ENCODE measurements at places on chromosomes 11 and 22. TPM values are rescaled to one million over a fixed set of nuclear protein-coding genes. Genes with fewer than 3 reads are reported as not detected.

The ZC3H7B gene
- total RNA-seq = 88.0 TPM

The GRAP2 gene
- total RNA-seq = 0.67 TPM

The C1QTNF5 gene
- 4.4 TPM for total RNA-seq

- no peak for DNase-seq
- no peaks in the 10 kb centered on the region for H3K36me3 ChIP-seq
- H3K4me1 ChIP-seq = peaks cover 15% of the 10 kb centered on the region
- peak overlapping the region; percentile 45 for H3K27ac ChIP-seq
- no peak overlapping the region for H3K4me3 ChIP-seq
These were observed 71.9 kb downstream of the FBXO7 start for GRCh38 chr22:32546496-32546895.

DNA sequence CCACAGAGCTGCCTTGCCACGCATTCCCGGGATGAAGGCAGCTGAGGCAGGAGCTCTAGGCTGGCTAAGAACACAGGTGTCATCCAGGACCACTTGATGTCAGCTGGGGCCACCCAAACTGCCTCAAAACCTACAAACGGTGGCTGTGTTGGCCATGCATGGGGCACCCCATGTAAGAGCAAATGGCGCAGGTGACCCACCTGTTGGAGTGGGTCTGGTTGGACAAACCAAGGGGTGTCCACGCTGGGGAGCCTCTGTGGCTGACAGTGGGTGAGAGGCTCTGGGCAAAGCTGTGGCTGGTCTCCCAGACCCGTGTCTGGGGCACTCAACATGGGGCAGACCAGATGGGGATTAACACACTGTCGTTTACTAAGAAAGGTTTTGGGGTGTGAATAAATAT, 19.0 kb upstream of the SYT8 start:
- no peak for DNase-seq
- no peak overlapping the region for H3K27ac ChIP-seq
- no peaks in the 10 kb centered on the region for H3K27me3 ChIP-seq
- H3K36me3 ChIP-seq = no peaks in the 10 kb centered on the region
- H3K4me1 ChIP-seq = no peaks in the 10 kb centered on the region

- no peaks in the 10 kb centered on the region for H3K36me3 ChIP-seq
- H3K4me1 ChIP-seq = peaks cover 2% of the 10 kb centered on the region
- H3K4me3 ChIP-seq = peak overlapping the region; percentile 88
- H3K27ac ChIP-seq = peak overlapping the region; percentile 98
These were observed 1.2 kb downstream of the RAB6A start for GRCh38 chr11:73759610-73760134.

GRCh38 chr11:64102005-64102738, 63.7 kb downstream of the MACROD1 start:
- no peak overlapping the region for H3K4me3 ChIP-seq
- H3K27ac ChIP-seq = no peak overlapping the region
- no peaks in the 10 kb centered on the region for H3K27me3 ChIP-seq
- no peak for DNase-seq

DNA sequence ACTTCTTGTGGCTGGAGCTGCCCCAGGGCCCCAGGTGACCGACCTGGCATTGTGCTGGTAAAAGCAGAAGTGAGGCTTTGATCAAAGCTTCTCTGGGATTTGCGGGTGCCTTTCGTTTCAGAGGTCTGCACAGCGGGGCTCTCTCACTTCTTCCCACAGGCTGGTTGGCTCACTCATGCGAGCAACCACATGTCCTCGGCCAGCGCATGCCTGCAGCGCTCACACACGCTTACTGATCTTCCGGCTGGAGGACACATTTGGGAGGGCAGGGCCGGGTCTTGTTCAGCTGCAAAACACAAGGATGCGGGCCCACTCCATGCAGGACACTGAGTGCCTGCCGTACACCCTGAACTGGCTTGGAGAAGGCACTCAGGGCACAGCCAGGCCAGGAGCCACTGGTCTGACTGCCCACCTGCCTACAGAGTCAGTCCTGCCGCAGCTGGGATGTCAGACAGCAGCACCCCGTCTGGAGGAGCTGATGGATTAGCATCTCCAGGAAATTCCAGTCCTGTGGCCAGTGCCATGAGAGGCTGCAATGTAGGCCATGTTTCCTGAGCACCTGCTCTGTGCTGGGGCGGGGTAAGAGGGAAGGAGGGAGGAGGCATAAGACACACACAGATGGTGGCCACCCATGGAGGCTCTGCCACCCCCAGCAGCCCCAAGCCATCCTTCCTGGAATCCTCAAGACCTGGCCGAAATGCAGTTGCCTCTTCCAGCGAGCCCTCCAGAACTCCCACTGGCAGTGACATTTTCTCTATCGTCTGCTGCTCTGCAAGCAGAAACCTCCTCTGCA, 1383.2 kb downstream of the BRD1 start:
- no peak for DNase-seq
- no peaks in the 10 kb centered on the region for H3K27me3 ChIP-seq
- H3K36me3 ChIP-seq = no peaks in the 10 kb centered on the region
- H3K4me3 ChIP-seq = no peak overlapping the region
- H3K4me1 ChIP-seq = no peaks in the 10 kb centered on the region

DNA sequence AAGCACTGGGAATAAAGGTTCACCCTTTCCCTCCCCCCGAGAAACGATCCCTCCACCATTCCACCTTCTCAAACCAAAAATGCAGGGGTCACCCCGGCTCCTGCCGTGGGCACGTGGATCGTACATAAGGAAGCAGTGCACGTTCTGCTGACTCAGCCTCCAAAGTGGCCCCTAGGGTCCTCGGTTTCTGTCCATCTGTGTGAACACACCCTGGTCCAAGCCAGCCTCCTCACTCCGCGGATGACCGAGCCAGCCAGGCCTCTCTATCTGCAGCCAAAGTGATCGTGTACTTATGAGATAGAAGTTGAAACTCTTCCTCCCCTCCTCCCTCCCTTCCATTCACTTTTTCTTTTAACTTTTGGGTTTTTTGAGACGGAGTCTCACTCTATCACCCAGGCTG, 16.2 kb downstream of the C11orf24 start:
- no peaks in the 10 kb centered on the region for H3K36me3 ChIP-seq
- H3K4me1 ChIP-seq = peaks cover 9% of the 10 kb centered on the region
- peak overlapping the region; percentile 73 for H3K27ac ChIP-seq
- no peaks in the 10 kb centered on the region for H3K27me3 ChIP-seq
- no peak for DNase-seq

DNA sequence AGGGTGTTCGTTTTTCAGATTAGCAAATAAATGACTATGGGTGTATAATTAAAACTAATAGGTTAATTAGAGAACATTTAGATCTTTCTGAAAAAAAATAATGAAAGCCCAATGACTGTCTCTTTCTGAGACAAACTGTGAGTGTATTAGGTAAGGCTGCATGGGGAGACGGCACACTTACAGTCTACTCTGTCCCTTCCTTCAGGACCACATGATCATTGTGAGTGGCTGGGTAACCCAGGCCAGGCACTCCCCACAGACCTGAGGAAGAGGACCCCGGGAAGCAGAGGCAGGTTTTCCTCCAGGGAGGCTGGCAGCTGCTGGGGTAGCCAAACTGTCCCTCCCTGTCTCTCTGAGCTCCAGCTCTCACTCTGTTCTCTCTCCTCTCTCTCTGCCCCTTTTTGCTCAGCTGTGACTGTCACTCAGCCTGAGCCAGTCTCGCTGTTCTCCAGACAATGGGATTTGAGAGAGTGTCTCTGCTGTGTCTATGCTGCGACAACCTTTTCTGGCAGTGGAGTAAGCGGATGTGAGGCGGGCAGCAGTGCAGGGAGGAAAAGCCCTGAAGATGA, 83.1 kb upstream of the NCAM1 start:
- H3K27me3 ChIP-seq = no peaks in the 10 kb centered on the region
- H3K4me1 ChIP-seq = peaks cover 6% of the 10 kb centered on the region
- H3K36me3 ChIP-seq = no peaks in the 10 kb centered on the region
- no peak for DNase-seq
- no peak overlapping the region for H3K27ac ChIP-seq
- no peak overlapping the region for H3K4me3 ChIP-seq

DNA sequence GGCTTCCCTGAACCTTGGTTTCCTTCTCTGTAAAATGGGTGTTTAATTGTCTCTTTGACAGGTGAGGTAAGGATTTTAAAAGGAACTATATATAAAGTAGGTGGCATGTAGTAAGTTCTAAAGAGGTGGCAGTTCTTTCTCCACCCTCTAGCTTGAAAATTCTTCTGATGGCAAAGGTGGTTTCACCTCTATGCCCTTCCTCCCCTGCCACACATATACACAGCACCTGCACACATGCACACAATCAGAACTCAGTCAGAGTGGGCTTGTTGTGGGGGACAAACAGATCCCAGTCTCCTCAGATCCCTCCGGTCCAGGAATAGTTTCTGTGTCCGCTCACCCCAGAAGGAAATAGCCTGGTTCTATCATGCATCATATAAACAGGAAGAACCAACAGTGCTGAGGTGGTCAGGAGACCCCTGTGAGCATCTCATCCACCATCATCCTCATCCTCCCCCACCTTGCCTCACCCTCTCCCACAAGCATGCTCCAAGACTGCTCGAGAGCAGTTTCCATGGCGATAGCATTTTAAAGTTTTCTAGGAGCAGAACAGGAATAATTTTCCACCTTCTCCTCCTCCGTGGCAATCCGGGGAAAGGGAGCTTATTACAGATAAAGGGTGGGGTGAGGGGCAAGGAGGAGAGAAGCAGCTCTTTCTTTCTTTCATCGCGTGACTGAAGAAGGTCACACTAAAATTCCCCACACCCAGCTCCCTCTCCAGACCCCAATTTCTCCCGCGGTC, 123.6 kb downstream of the CHST1 start:
- no peak overlapping the region for H3K4me3 ChIP-seq
- no peak overlapping the region for H3K27ac ChIP-seq
- no peak for DNase-seq
- no peaks in the 10 kb centered on the region for H3K36me3 ChIP-seq

GRCh38 chr22:46800102-46800857, 37.8 kb downstream of the TBC1D22A start:
- no peak overlapping the region for H3K27ac ChIP-seq
- peaks cover 4% of the 10 kb centered on the region for H3K4me1 ChIP-seq
- no peak for DNase-seq
- H3K4me3 ChIP-seq = no peak overlapping the region
